ENCODE measurements at places on chromosomes 11 and 22.

DNA sequence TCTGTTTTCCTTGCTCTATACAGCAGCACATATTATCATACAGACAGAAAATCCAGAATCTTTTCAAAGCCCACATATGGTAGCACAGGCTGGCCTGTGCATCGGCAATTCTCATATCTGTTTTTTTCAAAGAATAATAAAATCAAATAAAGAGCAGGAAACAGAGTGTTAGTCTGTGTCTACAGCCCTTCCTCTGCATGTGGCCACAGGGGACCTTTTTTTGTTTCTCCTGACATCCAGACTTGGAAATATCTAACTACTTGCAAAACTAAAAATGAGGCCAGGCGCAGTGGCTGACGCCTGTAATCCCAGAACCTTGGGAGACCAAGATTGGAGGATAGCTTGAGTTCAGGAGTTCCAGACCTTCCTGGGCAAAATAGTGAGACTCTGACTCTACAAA, 20.3 kb downstream of the LAYN start:
- DNase-seq: no peak

- no peak for DNase-seq
Measured at GRCh38 chr11:116510886-116511650, 261.7 kb downstream of the BUD13 start.

DNA sequence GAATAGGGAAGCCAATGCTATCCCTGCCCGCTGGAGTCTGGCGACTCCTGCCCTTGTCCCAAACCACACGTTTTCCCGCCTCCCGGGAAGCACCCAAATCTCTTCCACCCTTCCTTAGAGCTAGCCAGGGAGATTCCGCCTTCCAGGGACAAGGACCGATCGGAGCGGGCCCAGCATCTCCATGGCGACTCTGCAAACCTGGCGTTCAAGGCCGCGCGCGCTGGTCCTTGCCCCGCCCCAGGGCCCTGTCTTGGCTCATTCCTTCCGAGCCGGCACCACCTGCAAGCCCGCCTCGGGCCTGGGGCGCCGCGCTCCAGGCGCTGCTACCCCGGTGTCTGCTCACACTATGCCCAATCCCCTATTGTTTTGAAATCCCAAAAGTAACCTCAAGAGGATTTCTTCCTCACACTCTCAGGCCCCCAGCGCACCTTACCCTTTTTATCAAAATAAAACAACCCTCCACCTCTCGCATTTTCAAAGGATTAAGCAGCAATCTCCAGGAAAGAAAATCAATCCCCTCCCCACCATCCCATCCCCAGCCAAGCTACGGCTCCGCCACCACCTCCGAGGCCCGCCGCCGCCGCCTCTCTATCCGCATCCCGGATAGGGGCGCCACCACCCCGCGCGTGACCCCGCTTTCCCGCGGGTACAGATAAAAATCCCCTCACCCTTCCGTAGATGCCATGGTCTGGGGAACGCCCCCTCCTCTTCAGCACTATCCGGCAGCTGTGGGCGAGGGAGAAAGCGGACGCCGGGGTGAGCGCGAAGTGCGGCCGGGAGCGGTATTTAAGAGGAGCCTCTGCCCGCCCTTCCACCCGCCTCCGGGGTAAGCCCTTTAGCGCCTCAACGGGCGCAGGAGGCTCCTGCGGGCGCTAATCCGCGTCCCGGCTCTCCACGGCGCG, 825 bp downstream of the SLC1A2 start:
- DNase-seq: no peak

DNA sequence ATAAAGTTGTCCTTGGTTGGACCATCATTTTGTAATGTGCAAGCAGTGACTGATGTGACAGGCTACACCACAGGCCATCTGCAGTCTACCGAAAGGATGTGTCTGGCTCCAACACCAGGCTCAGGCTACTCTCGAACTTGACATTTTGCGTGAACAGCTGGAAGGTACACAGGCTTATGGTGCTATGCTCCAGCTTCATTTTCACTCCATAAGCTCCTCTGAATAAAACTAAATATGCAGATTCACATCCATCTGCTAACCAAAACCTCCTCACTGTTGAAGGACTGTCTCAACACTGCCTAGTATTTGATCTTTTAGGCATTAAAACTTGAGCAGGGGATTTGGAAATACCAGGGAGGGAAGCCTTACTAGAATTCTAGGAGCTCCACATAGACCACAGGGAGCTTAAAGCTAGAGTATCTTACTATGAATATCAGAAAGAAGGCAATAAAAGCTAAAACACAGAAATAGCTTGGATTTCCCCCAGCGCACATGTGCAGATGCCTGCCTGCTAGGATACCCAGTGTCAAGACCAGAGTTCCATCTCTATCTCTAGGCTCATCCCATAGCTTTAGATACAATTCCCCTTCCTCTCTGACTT, 383.9 kb upstream of the FAT3 start:
- no peak for DNase-seq

DNA sequence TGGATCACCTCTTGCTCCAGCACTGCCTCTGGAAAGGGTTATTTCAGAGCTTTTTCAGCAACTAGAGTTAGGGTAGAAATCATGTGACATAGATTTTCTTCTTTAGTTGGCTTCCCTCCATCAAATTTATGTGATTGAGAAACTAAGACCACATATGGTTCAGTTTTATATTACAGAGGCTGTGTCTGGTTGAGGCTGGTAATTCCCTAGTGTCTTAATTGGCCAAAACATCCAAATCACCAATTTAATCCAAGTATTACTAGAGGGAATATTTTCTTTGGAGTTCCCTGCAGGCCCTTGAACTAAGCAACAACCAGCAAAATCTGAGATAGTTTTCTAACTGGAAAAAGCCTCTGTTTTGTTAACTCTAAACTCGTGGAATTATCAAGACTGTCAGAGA, 136.3 kb downstream of the ARHGAP42 start:
- no peak for DNase-seq

- no peak for DNase-seq
Measured at GRCh38 chr11:133698654-133699053, 146.7 kb downstream of the SPATA19 start.

GRCh38 chr11:95358511-95359340, 127.7 kb upstream of the SESN3 start:
- DNase-seq: no peak

DNA sequence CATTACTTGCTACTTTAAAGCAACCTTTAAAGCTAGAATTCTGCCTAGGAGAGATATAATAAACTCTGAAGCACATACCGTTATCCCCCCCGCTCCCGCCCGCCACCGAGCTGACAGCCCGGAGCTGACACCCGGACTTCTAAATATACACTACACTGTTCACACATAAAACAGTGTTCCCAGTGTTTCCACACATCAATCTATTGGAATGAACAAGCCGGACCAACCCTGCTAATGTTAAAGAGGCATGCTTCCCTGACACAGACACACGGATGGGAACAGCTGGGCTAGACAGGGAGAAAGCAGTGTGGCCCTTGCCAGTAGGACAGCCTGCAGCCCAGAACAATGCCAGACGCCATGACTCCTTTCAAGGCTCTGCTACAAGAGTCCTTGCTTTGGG, 108.4 kb upstream of the CSNK2A3 start:
- DNase-seq: no peak

DNA sequence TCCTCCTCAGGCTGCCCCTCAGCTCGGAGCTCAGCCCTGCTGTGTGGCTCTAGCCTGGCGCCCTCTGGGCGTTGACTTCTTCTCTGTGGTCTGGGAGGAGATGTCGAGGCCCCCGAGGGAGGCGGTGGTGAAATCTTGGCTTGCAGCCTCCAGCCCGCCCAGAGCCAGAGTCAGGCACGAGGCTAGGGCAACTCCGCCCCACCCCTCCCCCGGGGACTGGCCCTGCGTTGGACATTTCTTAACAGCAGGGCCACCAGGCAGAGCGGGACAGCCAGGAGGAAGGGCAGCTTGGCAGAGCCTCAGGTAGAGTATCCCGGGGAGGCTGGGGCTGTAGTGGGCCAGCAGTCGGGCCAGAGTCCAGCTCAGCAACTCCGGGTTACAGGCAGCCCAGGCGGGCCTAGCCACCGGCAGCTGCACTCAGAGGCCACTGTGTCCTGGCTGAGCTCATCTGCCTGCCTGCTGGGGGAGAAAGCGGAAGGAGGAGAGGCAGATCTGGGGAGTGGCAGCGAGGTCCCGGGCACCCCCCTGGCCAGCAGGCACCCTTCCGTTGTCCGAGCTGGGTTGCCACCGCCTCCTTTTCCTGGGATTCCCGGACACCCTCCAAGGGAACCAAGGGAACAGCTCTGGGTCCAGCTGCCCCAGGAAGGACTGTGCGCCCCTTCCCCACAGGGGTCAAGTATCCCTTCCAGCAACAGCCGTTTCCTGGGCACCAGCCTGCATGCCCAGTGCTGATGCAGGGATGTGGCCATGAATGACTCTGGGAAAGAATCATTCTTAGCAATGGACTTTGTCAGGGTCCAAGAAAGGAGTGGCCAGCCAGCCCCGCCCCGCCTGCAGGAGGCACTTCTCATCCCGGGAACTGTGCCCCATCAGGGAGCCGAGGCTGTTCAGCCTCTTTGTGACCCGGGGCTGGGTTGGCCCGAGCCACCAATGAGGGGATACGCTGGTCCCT, at the start of gene ALDH3B1:
Gene ALDH3B1, plus strand, starts transcription at position 238 of the 952 bp plus-strand sequence. CDS start 4,971 bp downstream, outside the sequence.
- DNase-seq: peak; percentile 55

DNA sequence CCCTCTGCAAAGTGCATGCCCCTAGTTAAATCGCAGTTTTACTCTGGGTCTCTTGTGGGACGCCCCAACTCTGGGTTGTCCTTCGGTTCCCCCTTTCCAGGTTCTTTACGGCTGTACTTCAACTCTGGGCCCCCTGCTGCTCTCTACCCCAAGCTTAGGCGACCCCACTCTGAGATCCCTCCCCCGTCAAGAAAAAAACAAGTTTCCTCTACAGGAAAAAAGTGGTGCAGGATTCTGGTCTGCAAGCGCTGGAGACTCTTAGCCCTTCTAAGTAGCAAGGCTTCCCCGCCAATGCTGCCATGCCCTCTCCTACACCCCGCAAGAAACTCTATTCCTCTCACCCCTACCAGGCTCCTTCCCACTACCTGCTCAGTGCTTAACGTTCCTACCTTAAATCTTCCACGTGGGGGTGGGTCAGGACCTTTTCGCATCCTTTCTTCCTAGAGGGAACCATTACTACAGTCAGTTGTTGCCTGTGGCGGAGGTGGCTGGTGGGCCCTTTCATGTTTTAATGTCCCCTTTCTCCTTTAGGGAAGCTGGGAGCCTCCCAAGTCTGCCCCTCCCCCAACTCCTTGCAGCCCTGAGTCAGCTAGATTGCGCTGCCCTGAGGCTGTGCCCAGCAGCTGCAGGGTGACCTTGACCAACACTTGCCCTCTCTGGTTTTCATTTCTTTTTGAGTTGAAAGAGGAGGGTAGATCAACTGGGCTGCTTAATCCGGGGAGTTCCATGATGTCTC, 1.4 kb downstream of the NEFH start:
- no peak for DNase-seq

- no peak for DNase-seq
Measured at GRCh38 chr22:37222440-37222971, 10.2 kb upstream of the SSTR3 start.

- no peak for DNase-seq
Measured at GRCh38 chr22:48883211-48883960, 944.3 kb downstream of the BRD1 start.

DNA sequence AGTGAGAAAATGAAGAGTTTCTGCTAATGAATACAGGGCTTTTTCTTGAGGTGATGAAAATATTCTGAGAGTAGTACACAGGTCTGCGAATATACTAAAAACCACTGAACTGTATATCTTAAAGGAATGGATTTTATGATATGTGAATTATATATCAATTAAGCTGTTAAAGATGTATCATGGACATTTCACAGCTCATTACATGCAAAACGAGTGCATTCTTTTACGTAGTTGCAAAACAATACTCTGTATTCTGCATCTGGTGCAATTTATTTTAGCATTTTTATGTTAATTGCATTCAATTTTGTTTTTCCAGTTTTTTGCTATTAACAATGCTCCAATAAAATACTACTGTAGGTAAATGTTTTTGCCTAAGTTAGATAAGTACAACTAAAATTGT, 411.6 kb downstream of the DYNC2H1 start:
- DNase-seq: no peak

DNA sequence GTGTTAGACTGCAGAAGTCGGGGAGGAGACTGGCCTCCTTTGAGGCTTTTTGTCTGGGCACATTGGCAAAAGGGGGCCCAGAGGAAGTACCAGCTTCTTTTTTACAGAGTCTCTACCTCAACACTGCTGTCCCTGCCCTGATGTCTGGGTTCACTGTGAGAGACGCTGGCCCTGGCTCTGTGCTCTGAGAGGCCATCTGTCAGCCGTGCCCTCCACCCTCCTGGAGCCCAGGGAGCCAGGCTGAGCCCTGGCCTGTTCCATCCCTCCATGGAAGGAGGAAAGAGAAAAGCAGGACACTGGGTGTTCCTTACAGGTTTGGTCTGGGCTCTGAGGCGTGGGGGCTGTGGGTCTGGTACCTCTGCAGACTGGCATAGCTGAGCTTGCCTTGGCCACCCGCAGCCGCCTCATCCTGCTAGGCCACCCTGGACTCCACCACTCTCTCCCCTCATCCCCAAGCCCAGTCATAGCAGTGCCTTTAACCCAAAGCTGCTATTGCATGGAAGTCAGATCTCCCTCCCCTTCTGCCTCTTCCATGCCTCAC, 105.5 kb upstream of the PARVA start:
- no peak for DNase-seq

Data from T-cell (primary cell).